ENCODE measurements at places on chromosomes 13 and 19. TPM values are rescaled to one million over a fixed set of nuclear protein-coding genes. Genes with fewer than 3 reads are reported as not detected.

The ANKLE1 gene
- total RNA-seq = 0.66 TPM

DNA sequence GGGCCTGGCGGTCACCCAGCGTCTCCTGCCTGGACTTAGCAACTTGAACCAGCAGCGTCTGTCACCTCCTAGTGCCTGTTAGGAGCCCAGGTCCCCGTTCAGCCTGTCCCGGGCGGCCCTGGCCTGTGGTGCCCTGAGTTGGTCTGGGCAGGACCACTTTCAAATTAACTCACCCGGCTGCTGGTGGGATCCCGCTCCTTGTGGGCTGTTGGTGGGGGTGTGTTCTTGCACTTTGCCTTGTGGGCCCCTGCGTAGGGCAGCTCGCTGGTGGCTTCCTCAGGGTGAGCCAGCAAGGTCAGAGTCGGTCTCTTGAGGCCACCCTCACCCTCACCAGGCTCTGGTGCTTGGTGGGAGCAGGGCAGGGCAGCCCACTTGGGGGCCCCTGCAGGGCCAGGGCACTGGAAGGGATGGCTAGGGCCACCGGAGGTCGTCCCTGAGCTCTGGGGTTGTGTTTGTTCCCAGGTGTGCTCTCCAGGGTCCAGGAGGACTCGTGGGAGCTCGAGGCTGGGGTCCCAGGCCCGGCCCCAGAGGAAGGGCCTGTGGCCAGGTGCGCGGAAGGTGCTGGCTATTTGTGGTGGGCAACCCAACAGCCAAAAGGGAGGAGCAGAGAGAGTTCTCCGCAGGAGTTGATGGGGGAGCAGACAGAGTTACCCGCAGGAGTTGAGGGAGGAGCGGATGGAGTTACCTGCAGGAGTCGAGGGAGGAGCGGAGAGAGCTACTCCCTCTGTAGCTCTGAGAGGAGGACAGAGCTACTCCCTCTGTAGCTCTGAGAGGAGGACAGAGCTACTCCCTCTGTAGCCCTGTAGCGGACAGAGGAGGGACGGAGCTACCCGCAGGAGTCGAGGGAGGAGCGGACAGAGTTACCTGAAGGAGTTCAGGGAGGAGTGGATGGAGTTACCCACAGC, 16.9 kb downstream of the TFDP1 start:
- DNase-seq = no peak

- DNase-seq = no peak
Measured at GRCh38 chr13:32987462-32987861, 28.8 kb upstream of the KL start.

The MRPS31 gene
- total RNA-seq = 17.9 TPM

The TTC9B gene
- total RNA-seq = not detected

The SIGLEC7 gene
- total RNA-seq = not detected
